ENCODE measurements at places on chromosomes 3 and 15.
A peak's percentile ranks its signal among the peaks of the same experiment; 100 is the strongest.

GRCh38 chr15:85840079-85840801, 45.5 kb upstream of the KLHL25 start:
- peak; percentile 73 for DNase-seq

- DNase-seq, result no peak
Measured at GRCh38 chr3:155605571-155605970, 139.3 kb downstream of the PLCH1 start.

DNA sequence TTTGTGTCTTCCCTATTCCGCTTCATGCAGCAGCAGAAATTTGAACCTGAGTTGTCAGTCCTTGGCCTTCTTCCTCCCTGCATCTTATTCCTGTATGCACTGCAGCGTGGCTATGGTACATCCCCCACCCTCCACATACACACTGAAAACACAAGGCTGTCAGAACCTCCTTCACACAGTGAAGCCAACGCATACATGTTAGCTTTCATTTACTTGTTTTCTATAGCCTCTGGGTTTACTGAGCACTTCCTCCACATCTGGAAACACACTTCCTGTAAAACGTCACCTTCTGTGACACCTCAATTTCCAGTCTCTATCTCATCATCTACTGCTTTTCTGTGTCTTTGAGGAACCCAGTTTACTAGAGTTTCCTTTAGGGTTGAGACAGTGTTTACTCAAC, 47.0 kb downstream of the SUSD5 start:
- DNase-seq, result no peak

DNA sequence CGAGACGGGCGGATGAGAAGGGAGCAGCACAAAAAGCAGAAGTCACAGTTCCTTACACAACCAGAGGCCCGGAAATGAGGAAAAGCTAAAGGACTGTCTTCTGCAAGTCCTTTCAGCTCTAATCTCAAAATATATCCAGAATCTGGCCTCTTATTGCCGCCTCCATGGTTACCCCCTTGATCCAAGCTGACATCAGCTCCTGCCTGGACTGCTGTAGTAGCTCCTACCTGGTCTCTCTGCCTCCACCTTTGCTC, 324.0 kb upstream of the ROPN1 start:
- DNase-seq, result no peak

DNA sequence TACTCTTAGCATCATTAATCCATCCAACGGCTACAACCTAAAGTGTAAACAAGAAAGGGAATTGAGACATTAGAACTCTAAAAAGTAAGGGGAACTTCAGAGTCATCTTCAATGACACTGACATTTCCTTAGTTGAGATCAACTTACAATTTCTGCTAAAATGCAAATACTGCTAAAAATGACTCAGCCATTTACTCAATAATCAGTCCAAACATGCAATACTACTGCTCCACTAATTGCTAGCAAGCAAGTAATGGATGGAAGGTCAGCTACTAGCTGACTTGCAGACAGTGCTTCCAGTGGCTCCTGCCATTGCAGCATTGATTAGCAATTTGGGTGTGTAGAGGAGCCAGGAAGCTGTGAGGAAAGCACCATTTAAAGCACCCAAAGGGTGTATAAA, 28.4 kb downstream of the CD200R1L start:
- DNase-seq, result no peak

DNA sequence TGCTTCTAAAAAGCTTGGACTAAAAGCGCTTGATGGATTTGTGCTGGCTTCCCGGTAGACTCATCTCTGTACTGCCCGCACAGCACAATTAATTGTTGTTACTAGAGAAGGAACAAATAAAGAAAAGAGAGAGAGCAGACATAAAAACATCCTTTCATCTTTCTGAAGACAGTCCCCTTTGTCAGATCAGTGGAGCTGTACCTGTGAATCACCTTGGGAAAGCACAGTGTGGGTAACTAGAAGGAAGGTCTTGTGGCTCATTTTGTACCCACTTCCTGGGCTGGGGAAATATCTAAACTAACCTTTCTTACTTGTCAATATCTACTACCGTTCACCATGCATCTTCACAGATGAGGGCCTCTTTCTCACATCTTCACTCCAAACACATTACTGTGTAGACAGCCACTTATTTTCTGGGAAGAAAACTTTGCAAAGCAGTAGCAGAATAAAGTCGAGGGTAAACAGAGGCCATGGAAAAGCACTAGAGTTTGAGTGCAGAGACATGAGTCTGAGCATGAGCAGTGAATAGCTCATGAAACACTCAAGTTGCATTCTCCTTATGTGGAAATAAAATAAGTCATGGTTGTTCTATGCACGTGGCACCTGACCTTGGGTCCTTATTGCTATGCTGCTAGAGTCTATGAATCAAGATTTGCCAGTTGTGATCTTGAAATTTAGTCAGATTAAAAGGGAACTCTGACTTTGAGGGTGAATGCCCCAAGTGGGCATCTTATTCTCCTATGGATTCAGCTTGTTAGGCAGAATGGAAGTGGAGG, 169.3 kb downstream of the LPP start:
- no peak for DNase-seq

- no peak for DNase-seq
Measured at GRCh38 chr3:11381563-11381962, 109.4 kb downstream of the ATG7 start.

Data from midbrain (tissue), 1 donor.